Caco-2 (cell line): ENCODE measurements at places on chromosomes 12 and 14. TPM values are rescaled to one million over a fixed set of nuclear protein-coding genes. Genes with fewer than 3 reads are reported as not detected.
A peak's percentile ranks its signal among the peaks of the same experiment; 100 is the strongest.

- no peaks in the 10 kb centered on the region; the same call in none of the 2 replicates for H3K36me3 ChIP-seq
- peak within 1 kb of the TSS; percentile 85 for H3K27ac ChIP-seq
- peaks cover 30% of the 10 kb centered on the region for H3K4me1 ChIP-seq
- H3K4me3 ChIP-seq: peak within 1 kb of the TSS; percentile 56
Measured at GRCh38 chr12:105330283-105330930, at the start of gene C12orf75. C12orf75 (plus strand) TSS chr12:105330691; CDS start chr12:105330892, 201 bp downstream.

- H3K4me1 ChIP-seq: no peaks in the 10 kb centered on the region
- no peaks in the 10 kb centered on the region for H3K27me3 ChIP-seq
- no peaks in the 10 kb centered on the region for H3K36me3 ChIP-seq
- no peak overlapping the region for H3K4me3 ChIP-seq
- H3K27ac ChIP-seq: no peak overlapping the region
- DNase-seq: no peak
Measured at GRCh38 chr12:100110276-100110675, 32.4 kb downstream of the BLTP3B start.

DNA sequence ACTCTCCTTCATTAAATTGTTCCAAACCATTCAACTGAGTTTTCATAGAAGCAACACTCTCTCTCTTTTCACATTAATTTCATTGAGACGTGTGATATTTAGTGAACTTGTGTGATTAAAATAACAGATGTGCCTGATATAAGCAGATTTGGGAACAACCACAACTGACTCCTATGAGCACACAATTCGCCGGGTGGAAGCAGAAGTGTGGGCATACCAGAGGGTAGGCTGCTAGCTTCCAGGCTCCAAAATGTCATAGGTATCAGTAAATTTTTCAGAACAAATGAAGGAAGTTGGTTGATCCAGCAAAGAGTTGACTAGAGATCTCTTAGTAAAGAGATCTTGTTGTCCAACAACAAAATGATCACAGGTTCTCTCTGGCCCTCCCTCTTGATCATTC is 429.7 kb downstream of the DPF3 start:
- H3K27ac ChIP-seq: no peak overlapping the region
- no peak for DNase-seq
- H3K4me1 ChIP-seq: 0 out of 2 replicates have a peak, but pooled peaks cover 5% of the 10 kb centered on the region
- H3K4me3 ChIP-seq: no peak overlapping the region
- H3K27me3 ChIP-seq: no peaks in the 10 kb centered on the region

SMARCC2 gene
- total RNA-seq: 89.1 and 94.8 TPM in 2 replicates

DNA sequence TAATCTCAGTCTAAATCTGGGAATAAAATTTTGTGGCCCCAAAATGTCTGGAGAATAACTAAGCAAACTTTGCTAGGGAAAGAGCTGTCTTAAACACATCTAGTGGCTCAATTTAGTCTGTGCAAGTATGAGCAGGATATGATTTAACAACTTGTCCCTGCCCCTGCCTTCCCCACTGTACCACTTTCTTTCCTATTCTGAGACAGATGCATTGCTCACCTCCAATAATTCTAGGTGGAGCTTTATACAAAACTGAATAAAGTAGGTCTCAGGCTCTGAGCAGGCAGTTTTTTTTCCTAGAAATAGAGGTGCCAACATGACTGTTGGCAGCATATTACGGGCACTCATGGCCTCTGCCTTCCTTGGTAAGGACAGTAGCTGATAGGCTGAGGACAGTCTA is 412.1 kb downstream of the DAD1 start:
- H3K4me3 ChIP-seq: no peak overlapping the region
- H3K4me1 ChIP-seq: peaks cover 34% of the 10 kb centered on the region
- no peak overlapping the region for H3K27ac ChIP-seq
- no peaks in the 10 kb centered on the region for H3K27me3 ChIP-seq
- no peak for DNase-seq

- H3K27me3 ChIP-seq: no peaks in the 10 kb centered on the region
- peaks cover 15% of the 10 kb centered on the region for H3K4me1 ChIP-seq
- no peak for DNase-seq
Measured at GRCh38 chr14:24851837-24852236, 198.1 kb downstream of the STXBP6 start.
